ENCODE measurements at places on chromosomes 16 and 17. TPM values are rescaled to one million over a fixed set of nuclear protein-coding genes. Genes with fewer than 3 reads are reported as not detected.
A peak's percentile ranks its signal among the peaks of the same experiment; 100 is the strongest.

ATP1B2 gene
- not detected for total RNA-seq

NPIPA5 gene
- 0.83 TPM for total RNA-seq

SLC16A13 gene
- total RNA-seq: 22.5 TPM

ADAD2 gene
- not detected for total RNA-seq

GRCh38 chr16:19907161-19907992 lies 22.7 kb upstream of the GPRC5B start:
- peak; percentile 74 for DNase-seq

DNA sequence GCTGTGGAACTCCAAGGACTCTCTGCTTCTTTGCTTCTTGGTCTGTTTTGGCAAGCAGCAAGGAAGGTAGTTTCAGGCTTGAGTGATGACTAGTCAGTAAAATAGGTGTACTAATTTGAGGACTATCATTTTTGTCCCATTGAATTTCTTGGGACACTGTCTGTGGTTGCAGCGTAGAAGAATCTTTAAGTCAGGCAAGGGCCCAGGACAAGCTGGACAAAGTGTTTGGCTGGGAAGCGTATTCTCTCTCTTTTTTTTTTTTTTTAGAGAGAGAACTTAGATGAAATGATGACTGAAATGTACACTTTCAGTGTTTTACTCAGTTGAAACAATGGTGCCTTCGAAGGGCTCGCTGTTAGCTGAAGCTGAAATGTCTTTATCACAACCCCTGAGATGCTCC lies 105.0 kb downstream of the BANP start:
- no peak for DNase-seq

GRCh38 chr16:24909856-24910255 lies 64.1 kb downstream of the SLC5A11 start:
- no peak for DNase-seq

DNA sequence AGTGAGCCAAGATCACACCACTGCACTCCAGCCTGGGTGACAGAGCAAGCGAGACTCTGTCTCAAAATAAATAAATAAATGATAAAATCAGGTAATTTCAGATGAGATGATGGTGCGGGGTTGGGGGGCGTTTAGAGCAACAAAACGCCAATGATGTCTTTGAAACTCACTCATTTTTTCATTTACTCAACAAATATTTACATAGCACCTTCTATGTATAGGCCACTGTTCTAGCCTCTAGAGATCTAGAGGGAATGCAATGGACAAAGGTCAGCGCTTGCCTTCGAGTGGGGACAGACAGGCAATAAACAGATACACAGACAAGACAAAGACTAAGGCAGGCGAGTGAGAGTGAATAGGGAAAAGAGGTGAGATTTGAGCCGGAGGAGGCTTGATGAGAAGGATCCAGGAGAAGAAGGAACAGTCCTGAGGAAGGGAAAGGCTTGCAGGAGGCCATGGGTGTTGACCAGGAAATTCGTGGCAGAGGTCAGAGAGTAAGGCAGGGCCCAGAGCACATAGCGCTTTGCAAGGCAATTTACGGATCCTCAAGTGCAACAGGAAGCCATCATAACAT lies 14.1 kb downstream of the ALDH3A1 start:
- DNase-seq: no peak

DNA sequence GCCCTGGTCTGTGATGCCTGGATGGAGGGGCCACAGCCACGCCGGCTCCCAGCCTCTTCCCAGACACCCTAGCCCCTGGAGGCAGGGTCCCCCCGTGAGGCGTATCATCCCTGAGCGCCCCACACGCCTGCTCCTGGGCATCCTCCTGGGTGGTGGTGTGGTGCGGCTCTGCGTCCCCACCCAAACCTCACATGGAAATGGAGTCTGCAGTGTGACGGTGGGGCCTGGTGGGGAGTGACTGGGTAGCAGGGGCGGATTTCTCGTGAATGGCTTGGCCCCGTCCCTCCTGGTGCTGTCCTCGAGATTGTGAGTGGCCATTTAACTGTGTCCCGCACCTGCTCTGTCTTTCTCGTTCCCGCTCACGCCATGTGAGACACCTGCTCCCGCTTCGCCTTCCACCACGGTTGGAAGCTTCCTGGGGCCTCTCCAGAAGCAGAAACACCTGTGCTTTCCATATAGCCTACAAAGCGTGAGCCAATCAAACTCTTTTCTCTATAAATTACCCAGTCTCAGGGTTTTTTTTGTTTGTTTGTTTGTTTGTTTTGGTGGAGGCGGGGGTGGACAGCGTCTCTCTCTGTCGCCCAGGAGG lies 5.9 kb upstream of the SSTR5 start:
- DNase-seq: no peak

DNA sequence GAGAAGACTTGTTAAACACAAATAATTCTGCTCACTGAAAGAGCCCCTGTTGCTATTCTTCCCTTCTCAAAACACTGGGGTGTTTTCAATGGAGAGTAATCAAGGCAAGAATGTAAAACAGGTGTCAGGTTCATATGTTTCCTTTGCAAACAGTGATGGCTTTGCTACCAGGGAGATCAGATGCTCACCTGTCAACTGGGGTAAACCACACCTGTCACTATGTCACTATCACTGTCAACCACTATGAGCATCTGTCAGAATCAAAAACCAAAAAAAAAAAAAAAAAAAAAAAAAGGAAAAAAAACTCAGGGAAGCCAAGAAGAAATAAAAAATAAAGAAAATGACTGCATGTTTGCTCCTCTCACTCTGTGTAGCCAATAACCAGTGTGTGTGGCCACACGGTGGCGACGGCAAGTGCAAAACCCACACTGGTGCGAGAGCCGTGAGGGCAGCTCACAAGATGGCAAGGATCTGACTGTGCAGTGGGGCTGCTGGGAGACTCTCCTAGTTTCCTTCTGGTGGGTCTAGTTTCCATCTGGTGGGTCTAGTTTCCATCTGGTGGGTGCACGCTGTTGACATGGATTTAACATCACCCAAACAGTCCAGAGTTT lies 22.7 kb downstream of the USP22 start:
- peak; percentile 71 for DNase-seq

CHD9NB gene
- not detected for total RNA-seq

DNA sequence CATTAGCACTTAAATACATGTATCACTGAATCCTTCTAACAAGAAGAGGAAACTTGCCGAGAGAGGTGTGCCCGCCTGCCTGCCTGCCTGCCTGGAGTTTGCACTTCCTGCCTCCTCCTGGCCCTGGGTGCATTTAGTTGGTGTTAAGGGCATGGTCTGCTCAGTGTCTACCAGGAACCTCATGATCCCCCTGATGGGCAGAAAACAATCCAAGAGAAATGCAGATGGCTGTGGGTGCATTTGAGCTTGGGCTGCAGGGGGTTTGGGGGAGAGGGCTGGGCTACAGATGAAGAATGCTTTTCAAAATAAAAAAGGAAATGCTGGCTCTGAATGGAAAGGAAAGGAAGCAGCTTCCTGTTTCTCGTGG lies 10.1 kb downstream of the KSR1 start:
- peak; percentile 16 for DNase-seq

DNA sequence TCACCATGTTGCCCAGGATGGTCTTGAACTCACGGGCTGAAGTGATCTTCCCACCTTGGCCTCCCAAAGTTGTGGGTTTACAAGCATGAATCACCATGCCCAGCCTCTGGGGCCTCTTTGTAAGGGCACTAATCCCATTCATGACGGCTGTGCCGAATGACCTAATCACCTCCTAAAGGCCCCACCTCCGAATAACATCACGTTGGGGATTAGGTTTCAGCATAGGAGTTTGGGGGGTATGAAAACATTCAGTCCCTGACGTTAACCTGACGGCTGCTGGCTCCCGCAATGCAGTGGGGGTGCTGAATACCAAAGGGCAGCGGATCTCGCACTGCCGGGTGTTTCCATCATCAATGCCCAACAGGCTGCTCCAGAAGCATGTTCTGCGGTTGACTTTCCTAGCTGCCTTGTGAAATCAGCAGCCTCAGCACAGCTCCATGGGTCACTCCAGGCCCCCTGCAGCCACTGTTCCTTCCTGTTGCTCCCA lies 120.8 kb upstream of the SEC14L1 start:
- DNase-seq: no peak

WSCD1 gene
- not detected for total RNA-seq

- no peak for DNase-seq
Measured at GRCh38 chr17:36926226-36926625, 11.0 kb upstream of the LHX1 start.
